Mucosa of gallbladder (tissue), 1 donor: ENCODE measurements at places on chromosomes 3 and 15. TPM values are rescaled to one million over a fixed set of nuclear protein-coding genes. Genes with fewer than 3 reads are reported as not detected.

GOLGA8O gene
- 1.4 TPM for total RNA-seq

GRM7 gene
- total RNA-seq, result 0.37 TPM

TMEM45A gene
- 13.1 TPM for total RNA-seq

CHL1 gene
- total RNA-seq, result 17.9 TPM

LARP6 gene
- total RNA-seq, result 23.5 TPM

EXOSC7 gene
- 24.7 TPM for total RNA-seq

SMCO1 gene
- total RNA-seq, result not detected
